Renal cortical epithelial cell (primary cell): ENCODE measurements at places on chromosomes 11 and 22.

- peak; percentile 16 for DNase-seq
Measured at GRCh38 chr11:134950692-134951304, 538.8 kb upstream of the B3GAT1 start.

- DNase-seq = no peak
Measured at GRCh38 chr11:115166820-115167219, 337.4 kb downstream of the CADM1 start.

GRCh38 chr22:26709617-26710390 is 52.4 kb downstream of the MIAT start:
- DNase-seq = peak; percentile 28

DNA sequence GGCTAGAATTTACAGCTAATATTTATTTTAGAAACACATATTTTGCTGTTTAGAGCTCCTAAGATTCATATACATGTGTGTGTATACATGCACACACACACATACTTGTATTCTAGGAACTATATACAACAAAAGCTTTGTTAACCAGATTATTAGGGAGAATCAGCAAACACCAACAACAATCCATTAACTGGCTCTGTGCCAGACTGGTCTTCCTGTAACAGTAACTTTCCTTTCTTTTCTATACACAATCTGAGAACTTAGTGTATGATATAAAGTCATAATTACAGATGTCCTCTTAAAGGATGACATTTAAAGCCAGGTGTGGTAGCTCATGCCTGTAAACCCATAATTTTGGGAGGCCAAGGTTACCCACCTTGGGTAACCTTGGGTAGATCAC is 49.5 kb upstream of the CLNS1A start:
- DNase-seq = no peak

DNA sequence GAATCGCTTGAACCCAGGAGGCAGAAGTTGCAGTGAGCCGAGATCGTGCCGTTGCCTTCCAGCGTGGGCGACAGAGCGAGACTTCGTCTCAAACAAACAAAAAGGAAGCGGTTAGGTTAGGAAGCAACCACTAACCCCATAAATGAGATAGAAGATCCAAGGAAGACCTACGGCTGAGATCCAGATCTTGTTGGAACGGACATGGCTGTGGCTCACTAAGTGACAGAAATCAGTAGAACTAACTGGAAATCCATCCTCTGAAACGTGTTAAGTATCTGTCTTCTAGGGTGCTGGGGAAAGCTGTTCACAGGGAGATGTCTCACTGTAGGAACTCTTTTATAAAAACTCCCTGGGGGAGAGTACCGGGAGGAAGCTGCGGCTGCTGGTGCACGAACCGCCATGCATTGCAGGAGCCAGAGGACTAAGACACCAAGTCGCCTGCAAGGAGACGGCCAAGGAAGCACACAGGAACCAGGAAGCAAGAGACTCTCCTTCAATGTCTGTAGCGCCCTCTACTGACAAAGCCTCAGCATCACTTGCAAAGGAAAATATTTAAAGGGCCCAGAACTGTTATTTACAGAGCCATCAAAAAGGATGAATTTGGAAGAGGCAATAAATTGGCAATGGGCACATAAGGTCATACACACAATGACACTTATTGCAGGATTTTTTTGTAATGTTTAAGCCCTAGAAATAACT is 16.9 kb upstream of the SPTY2D1 start:
- DNase-seq = peak; percentile 53

DNA sequence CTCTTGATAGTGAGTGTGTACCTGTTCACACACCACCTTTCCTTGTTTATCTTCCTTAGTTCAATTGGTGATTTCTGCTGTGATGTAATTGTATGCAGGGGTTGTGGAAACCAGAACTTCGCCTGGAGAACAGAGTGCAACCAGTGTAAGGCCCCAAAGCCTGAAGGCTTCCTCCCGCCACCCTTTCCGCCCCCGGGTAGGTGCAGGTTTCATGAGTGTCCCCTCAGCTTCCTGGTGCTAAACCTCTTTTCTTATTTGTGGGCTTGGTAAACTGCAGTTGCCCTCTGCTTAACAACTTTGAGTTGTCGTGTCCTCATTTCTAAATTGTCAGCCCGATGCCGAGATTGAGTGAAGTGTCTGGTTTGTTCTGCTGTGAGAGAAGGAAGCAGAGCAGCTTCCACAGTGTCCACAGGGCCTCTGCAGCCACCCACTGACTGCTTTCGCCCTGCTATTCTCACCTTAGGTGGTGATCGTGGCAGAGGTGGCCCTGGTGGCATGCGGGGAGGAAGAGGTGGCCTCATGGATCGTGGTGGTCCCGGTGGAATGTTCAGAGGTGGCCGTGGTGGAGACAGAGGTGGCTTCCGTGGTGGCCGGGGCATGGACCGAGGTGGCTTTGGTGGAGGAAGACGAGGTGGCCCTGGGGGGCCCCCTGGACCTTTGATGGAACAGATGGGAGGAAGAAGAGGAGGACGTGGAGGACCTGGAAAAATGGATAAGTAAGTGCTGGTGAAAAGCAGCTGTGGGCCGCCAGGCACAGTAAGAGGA is 7.1 kb upstream of the GAS2L1 start:
- no peak for DNase-seq

DNA sequence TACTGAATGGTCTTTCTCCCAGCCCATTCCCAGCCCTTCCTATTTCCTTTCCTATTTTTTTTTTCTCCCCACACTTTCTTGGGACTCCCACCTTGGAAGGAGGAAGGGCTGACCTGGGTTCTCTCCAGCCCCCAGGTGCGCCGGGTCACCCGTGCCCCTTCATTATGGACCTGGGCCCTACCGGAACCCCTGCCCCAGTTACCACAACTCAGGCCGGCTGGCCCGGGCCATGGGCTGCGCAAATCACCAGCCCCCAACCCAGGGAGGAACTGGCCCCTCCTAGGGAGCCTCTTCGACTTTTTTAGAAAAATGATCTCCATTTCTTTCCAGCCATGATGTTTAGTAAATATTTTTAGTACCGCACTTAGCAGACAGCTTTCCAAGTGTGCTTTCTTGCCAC is 62.2 kb downstream of the MORC2 start:
- DNase-seq = no peak

DNA sequence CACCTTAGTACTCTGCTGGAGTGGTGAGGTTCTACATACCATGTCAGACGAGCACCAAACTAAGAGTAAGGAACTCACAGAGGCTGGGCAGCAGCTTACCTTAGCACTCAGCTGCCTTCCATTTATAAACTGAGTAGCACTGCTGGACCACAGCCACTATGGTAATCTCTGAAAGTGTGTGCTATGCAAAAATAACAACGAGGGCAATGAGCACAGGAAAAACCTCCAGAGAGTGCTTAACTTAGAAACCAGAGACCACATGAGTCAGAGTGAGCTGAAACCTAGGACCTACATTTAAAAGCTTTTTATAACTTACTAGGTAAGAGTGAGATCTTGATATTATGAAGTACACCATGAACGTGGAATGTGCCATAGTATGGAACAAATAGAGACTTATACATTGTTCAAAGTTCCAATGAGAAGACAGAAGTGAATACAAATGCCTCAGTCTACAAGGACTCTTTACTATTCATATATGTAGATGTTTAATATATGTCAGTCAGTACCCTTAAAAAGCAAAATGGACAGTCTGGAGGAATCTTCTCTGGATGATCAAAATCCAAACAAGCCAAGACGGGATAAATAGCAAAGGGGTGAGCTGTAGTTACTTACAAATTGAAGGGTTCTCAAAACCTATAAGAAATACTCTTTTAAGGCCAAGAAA is 17.2 kb upstream of the CD59 start:
- peak; percentile 77 for DNase-seq

- no peak for DNase-seq
Measured at GRCh38 chr11:91686281-91686680, 538.3 kb upstream of the FAT3 start.

GRCh38 chr11:75982309-75982708 is 167.3 kb downstream of the UVRAG start:
- no peak for DNase-seq

DNA sequence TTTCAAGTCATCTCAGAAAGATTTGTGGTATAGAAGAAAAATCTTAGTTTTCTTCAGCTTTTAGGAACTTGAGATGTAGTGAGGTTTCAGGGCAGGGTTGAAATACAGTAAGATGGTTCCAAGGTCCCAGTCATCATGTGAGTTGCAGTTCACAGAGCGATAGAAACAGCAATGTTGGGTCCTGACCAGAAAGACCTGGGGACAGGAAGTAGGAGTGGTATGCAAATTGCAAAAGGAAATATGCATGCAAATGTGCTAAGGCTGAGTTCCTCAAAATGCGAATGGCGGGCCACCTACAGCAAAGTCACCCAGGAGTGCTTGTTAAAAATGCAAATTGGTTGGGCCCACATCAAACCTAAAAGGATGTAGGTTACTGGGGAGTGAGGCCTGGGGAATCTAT is 1032.7 kb upstream of the TENM4 start:
- no peak for DNase-seq
